ENCODE measurements at places on chromosomes 6 and 20.

GRCh38 chr20:4811661-4812181, 90.0 kb downstream of the PRND start:
- no peak for DNase-seq

DNA sequence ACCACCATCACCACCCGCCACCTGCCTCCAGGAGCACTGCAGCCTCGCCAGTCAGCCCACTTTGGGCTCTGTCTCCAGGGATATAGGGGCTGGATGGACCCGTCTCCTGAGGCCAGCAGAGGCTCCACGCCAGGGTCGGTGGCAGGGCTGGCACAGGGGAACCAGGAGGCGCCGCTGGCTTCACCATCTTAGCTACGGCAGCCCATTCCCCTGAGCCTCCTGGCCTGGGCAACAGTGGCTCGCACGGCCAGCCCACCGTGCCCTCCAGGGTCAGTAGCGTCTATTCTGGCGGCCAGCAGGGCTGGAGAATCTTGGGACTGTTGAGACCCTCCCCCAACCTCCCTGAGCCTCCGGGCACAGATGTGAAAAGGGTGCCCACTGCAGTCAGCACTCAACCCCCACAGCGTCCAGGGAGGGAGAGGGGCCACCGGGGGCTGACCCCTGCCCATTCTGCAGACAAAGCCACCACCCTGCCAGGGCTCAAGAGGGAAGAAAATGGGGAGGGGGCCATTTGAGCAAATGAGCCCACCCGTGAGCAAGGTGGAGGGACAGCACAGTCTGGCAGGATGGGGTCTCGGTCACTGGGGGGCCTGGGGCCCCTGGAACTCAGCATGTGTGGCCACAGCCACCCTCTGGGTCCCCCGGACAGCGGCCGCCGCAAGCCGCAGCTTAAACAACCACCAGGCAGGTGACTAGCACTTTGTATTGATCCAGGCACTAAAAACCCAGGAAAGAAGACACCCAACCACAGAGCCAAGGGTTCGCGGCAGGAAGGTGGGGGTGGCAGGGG, 28.7 kb downstream of the KCNQ2 start:
- no peak for DNase-seq

- DNase-seq = no peak
These were observed 256 bp downstream of the CDK19 start for GRCh38 chr6:110815015-110815410.

- DNase-seq = no peak
These were observed 579.1 kb downstream of the DHX35 start for GRCh38 chr20:39541136-39541803.

DNA sequence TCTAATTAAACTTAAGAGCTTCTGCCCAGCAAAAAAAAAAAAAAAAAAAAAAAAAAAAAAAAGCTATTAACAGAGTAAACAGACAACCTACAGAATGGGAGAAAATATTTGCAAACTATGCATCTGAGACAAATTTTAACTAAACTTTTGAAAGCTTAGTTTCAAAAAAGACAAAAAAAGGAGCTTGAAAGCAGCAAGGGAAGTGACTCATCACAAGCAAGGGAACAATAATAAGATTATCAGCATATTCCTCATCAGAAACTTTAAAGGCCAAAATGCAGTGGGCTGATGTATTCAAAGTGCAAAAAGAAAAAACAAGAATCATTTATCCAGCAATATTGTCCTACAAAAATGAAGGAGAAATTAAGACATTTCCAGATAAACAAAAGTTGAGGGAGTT, 158.6 kb downstream of the RNF144B start:
- no peak for DNase-seq

DNA sequence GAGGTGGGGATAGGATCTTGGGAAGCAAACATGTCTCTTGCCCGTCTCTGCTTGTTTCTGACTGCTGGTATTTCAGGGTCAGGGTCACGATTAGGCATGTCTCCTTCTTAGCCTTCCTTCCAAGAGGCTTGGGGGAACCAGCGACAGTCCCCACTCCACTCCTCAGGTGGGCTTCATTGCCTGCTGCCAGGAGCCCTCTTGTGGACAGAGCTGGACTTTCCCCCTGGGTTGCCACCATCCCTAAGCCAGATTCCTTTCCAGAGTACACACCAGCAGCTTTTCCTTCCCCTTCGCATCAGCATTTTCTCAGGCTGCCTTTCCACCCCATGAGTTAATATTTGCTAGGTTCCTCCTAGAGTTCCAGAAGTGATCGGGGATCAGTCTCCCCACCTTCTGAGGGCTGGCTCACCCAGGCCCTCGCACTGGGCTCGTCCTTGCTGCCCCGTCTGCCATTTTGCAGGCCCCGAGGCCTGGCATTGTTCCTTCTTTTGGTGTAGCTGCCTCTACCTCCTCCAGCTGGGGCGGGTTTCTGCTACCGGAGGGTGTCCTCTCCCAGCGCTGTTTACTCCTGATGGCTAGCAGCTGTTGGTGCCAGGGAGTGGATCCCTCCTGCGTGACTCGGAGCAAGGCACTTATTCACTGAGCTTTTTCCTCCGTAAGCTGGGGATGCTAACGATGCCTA, 8.8 kb upstream of the C20orf144 start:
- DNase-seq = no peak

- no peak for DNase-seq
These were observed 1282.3 kb upstream of the GJE1 start for GRCh38 chr6:140850438-140850837.

Measured in omental fat pad (tissue), 4 donors.